Activated naive CD4-positive, alpha-beta T cell treated with anti-CD3 and anti-CD28 coated beads, Interleukin-2, amount 10 ng/mL, durations not matched to agents 7 days and 5 days (primary cell): ENCODE measurements at places on chromosomes 11 and 22.

- peaks cover 39% of the 10 kb centered on the region for H3K36me3 ChIP-seq
- H3K27me3 ChIP-seq = no peaks in the 10 kb centered on the region
- H3K4me1 ChIP-seq = no peaks in the 10 kb centered on the region
- no peak overlapping the region for H3K4me3 ChIP-seq
- H3K27ac ChIP-seq = peak overlapping the region; percentile 52
Observed at GRCh38 chr22:46352691-46353386, 17.3 kb downstream of the TRMU start.

GRCh38 chr22:42315392-42315756 is 44.9 kb upstream of the TCF20 start:
- H3K27ac ChIP-seq = peak overlapping the region; percentile 94
- H3K36me3 ChIP-seq = no peaks in the 10 kb centered on the region
- H3K4me3 ChIP-seq = no peak overlapping the region
- H3K27me3 ChIP-seq = peaks cover 3% of the 10 kb centered on the region
- DNase-seq = no peak

GRCh38 chr11:116732271-116733042 is 40.3 kb downstream of the BUD13 start:
- no peak overlapping the region for H3K4me3 ChIP-seq
- no peaks in the 10 kb centered on the region for H3K36me3 ChIP-seq
- DNase-seq = peak; percentile 72
- peaks cover 11% of the 10 kb centered on the region for H3K27me3 ChIP-seq
- no peak overlapping the region for H3K27ac ChIP-seq
- peaks cover 3% of the 10 kb centered on the region for H3K4me1 ChIP-seq

DNA sequence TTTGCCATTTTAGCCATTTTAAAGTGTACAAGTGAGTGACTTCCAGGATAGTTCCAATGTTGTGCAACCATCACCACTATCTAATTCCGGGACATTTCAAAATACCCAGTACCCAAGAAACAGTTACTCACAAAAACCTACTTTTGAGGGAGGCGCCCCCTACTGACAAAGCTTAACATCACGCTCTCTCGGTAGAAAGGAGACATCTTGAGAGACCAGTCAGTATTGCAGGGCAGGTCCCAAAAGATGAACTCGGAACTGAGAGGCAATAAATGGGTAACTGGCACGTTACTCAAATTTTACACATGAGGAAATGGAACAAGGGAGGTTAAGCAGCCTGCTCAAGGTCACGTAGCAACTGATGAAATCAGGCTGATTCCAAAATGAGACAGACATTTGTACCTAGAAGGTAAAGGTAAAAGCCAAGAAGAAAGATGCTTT is 50.0 kb upstream of the POU2AF1 start:
- H3K27me3 ChIP-seq = peaks cover 16% of the 10 kb centered on the region
- H3K4me3 ChIP-seq = no peak overlapping the region
- no peaks in the 10 kb centered on the region for H3K36me3 ChIP-seq

GRCh38 chr11:108985945-108986279 is 321.0 kb downstream of the DDX10 start:
- no peak for DNase-seq
- no peaks in the 10 kb centered on the region for H3K4me1 ChIP-seq
- H3K36me3 ChIP-seq = no peaks in the 10 kb centered on the region
- H3K4me3 ChIP-seq = no peak overlapping the region
- peaks cover 7% of the 10 kb centered on the region for H3K27me3 ChIP-seq
- no peak overlapping the region for H3K27ac ChIP-seq

DNA sequence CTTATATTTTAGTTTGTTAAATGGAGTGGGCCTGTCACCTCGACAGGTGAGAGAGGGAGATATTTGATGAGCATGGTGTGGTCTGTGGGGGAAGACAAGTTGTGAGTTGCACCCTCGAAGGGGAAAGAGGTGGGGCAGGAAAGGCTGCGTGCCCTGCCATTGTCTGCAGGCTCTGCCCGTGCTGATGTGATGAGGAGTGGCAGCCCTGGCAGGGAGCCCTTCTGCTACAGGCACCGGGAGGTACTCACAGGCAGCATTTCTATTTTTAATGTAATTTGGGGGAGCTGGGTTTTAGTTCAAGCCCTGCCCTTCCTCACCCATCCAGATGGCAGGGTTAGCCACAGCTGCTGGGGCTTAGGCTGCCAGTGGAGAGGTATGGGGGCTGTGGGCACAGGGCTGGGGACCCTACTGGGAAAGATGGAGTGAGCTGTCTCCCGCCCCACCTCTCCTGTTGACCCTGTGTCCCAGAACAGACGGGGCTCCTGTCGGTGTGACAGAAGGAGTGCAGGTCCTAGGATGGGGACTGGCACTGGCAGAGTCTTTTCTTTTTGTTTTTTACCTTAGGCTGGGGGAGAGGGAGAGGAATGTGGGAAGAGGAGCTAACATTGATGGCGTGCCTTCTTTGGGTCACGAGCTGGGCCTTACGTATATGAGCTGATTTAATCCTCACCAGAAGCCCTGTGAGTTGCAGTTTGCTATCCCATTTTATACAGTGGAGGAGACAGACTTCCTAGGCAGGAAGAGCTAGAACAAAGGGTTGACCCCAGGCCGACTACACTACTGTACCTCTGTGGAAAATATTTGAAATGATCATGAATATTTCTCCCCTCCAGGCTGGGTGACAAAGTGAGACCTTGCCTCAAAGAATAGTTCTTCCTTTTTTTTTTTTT is 51.6 kb downstream of the CEP164 start:
- H3K4me3 ChIP-seq = no peak overlapping the region
- DNase-seq = no peak
- H3K27me3 ChIP-seq = no peaks in the 10 kb centered on the region
- H3K36me3 ChIP-seq = peaks cover 9% of the 10 kb centered on the region
- H3K27ac ChIP-seq = no peak overlapping the region
- no peaks in the 10 kb centered on the region for H3K4me1 ChIP-seq

- H3K27ac ChIP-seq = no peak overlapping the region
- DNase-seq = no peak
- no peak overlapping the region for H3K4me3 ChIP-seq
Observed at GRCh38 chr11:100961633-100962032, 168.0 kb downstream of the PGR start.

DNA sequence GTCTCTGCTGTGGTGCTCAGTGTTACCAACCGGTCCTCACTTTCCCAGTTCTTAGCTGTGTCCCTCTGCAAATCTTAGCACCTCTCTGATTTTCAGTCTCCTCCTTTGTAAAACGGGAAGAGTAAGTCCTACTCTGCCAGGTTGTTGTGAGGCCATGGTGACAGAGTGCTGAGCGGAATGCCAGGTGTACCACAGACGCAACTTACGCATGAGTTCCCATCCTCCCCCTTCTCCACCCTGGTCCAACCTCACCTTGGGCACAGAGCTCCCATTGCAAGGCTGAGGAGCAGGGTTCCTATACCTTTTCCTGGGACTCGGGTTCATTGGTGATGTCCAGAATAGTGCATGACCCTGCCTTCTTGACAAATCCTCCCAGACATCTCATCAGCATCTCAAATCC is 7.3 kb upstream of the DDB2 start:
- H3K4me3 ChIP-seq = no peak overlapping the region
- no peaks in the 10 kb centered on the region for H3K4me1 ChIP-seq
- peaks cover 51% of the 10 kb centered on the region for H3K27me3 ChIP-seq
- H3K36me3 ChIP-seq = no peaks in the 10 kb centered on the region

DNA sequence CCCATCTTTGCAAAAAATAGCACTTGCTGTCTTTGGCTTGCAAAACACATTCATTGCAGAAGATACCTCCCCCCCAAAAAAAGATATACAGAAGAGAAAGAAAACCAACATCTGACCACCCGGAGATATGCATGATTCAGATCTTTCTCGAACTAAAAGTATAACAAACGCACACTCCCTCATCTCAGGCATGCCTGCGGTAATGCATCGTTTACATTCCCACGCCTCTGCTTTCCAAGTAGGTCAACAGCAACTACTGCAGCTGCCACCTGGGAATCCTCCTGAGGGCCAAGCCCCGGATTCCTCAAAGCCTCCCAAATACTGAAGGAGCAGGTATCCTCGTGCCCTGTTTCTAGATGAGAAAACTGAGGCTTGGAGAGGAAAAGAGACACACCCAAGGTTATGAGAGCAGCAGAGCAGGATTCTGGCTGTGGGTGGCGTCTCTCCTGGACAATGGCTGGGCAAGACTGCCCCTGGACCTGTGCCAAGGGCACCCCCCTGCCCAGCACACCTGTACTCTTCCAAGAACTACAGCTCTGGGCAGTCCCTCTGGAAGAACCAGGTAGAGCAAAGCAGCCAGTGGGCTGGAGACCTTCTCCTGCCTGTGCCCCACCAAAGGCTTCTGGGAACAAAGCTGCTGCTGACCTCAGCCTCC is 38.1 kb downstream of the NUP50 start:
- H3K36me3 ChIP-seq = no peaks in the 10 kb centered on the region
- H3K4me1 ChIP-seq = no peaks in the 10 kb centered on the region
- DNase-seq = no peak
- no peak overlapping the region for H3K4me3 ChIP-seq
- no peak overlapping the region for H3K27ac ChIP-seq
- no peaks in the 10 kb centered on the region for H3K27me3 ChIP-seq
